ENCODE measurements at places on chromosomes 2 and 18. TPM values are rescaled to one million over a fixed set of nuclear protein-coding genes. Genes with fewer than 3 reads are reported as not detected.

DNA sequence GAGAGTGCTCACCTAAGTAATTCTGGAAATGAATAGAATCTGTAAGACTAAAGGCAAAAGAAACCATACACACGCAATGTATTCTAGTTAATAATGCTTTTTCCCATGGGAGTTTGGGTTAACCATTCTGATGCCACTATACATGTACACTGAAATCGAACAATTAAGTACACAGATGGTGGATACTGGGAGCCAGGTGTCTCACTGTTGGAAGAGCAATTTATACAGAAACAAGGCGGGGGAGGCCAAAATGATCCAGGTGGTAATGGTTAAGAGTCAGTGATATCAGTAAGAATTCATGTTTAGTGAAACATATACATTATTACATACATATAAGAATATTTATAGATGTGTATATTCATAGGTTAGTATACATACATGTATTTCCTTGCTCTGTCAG is 67.2 kb downstream of the TMEM131 start:
- no peak for DNase-seq
- H3K4me1 ChIP-seq, result peaks cover 4% of the 10 kb centered on the region
- H3K36me3 ChIP-seq, result no peaks in the 10 kb centered on the region
- H3K27me3 ChIP-seq, result no peaks in the 10 kb centered on the region
- no peak overlapping the region for H3K4me3 ChIP-seq
- H3K27ac ChIP-seq, result no peak overlapping the region

DNA sequence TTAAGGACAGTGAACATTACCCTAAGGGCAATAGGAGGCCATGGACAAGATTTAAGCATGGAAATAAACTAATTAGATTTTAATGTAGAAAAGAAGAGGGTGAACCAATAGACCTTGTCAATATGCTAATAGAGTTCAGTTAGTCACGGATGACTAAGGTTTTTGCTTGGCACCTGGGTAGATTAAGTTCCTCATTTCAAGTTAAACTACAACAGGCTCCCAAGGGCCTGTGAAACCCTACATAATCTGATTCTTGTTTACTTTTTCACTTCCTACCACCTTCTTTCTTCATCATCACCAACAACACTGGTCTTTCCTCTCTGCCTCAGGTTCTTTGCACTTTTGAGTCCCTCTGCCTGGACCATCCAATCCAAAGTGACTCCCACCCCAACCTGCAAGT is 14.8 kb downstream of the SP110 start:
- peaks cover 9% of the 10 kb centered on the region for H3K4me1 ChIP-seq
- H3K27ac ChIP-seq, result no peak overlapping the region
- peaks cover 86% of the 10 kb centered on the region for H3K36me3 ChIP-seq
- no peak for DNase-seq
- no peaks in the 10 kb centered on the region for H3K27me3 ChIP-seq
- no peak overlapping the region for H3K4me3 ChIP-seq

DNA sequence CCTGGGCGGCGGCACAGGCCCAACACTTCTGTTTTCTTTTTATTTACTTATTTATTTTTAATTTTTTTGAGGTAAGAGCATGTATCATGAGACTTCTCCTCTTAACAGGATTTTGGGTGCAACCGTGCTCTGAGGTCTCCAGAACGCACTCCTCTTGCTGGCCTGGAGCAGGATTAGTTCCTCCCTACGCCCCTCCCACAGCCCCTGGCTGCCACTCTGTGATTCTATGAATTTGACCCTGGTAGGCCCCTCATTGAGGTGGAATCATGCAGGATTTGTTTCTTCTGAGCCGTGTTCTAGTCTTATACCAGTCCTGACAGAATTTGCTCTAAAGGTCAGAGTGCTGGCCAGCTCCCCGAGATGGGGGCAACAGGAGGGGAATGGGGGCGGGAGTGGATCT is 106.5 kb upstream of the HS6ST1 start:
- H3K4me3 ChIP-seq, result no peak overlapping the region
- H3K27ac ChIP-seq, result no peak overlapping the region
- no peaks in the 10 kb centered on the region for H3K36me3 ChIP-seq
- H3K4me1 ChIP-seq, result no peaks in the 10 kb centered on the region

DNA sequence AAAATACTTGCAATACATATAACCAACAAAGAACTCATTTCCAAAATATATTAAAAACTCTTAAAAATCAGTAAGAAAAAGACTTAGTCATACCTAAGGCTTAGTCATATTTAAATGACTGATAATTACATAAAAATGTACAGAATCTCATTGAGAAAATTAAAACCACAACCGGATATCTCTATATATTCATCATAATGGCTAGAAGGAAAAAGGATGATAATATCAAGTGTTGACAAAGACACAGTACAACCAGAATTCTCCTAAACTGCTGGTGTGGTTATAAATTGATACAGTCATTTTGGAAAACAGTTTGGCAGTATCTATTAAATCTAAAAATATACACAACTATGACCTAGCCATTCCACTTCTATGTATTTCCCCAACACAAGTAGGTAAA is 27.1 kb upstream of the IHH start:
- H3K4me3 ChIP-seq, result no peak overlapping the region
- no peaks in the 10 kb centered on the region for H3K36me3 ChIP-seq
- H3K27ac ChIP-seq, result no peak overlapping the region

DNA sequence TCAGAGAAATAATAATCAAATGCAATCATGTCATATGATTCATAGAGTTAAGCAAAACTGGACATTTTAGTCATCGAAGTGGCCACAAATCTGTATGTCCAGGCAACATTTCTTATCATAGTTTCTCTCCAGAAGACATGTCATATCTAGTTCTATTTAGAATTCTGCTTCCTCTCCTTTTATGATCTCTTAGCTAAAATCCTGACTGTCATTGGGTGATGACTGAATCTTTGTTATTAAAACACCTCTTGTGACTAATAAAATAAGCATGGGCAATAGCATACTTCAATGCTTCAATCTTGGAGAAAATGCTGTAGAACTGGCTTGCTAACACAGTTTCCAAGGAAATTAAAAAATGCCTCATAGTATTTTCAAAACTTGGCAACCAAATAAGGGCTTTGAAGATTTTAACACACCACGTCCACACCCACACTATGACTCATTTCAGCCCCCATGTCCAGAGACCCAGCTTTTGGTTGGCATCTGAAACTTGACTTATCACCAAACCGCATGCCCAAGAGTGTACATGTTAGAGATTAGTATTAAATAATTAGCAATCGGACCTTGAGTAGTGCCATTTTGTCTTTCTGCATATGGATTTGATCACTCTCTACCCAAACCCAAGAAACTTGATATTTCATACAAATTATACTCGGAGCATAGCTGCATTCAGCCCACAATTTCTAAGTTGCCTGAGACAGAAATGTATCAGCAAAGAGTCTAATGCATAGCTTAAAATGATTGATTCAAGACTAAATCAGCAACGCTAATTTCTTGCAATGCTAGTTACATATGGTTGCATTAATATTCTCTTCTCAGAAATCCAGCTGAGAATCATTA is 106.5 kb upstream of the ETAA1 start:
- H3K27ac ChIP-seq, result no peak overlapping the region
- H3K4me3 ChIP-seq, result no peak overlapping the region
- H3K36me3 ChIP-seq, result no peaks in the 10 kb centered on the region
- DNase-seq, result no peak

The ALKAL2 gene
- not detected for total RNA-seq

- H3K27ac ChIP-seq, result no peak overlapping the region
- DNase-seq, result no peak
- no peaks in the 10 kb centered on the region for H3K4me1 ChIP-seq
- H3K4me3 ChIP-seq, result no peak overlapping the region
- no peaks in the 10 kb centered on the region for H3K36me3 ChIP-seq
These were observed 550.1 kb downstream of the SPAG16 start for GRCh38 chr2:213834331-213834730.

DNA sequence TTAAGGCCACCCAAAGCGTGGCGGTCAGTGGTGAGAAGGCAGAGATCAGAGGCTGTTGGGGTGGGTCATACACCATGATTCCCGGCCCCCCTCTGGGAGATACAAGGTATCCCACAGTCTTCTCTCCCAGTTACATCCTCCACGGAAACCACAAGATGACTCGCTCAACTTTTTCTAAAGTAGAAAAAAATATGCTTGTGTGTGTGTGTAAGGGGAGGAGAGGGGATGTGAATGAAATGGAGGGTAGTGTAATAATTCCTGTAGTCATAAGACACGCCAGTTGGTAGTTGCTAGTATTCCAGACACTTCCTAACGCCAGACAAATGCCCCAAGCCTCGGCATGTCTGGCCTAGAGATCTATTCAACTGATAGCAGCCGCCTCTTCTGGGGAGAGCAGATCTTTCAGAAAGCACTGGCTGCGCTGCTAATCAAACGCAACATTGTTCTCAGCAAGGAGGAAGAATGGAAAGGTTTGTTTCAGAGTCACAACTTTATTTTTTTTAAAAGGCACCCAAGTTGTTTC is 143.5 kb downstream of the TGIF1 start:
- H3K4me3 ChIP-seq, result peak overlapping the region; percentile 59
- H3K27me3 ChIP-seq, result no peaks in the 10 kb centered on the region
- H3K36me3 ChIP-seq, result no peaks in the 10 kb centered on the region
- DNase-seq, result no peak
- H3K27ac ChIP-seq, result peak overlapping the region; percentile 95

GRCh38 chr2:175207741-175208438 is 26.4 kb upstream of the ATP5MC3 start:
- H3K27me3 ChIP-seq, result no peaks in the 10 kb centered on the region
- no peak overlapping the region for H3K4me3 ChIP-seq
- H3K27ac ChIP-seq, result no peak overlapping the region
- no peak for DNase-seq

DNA sequence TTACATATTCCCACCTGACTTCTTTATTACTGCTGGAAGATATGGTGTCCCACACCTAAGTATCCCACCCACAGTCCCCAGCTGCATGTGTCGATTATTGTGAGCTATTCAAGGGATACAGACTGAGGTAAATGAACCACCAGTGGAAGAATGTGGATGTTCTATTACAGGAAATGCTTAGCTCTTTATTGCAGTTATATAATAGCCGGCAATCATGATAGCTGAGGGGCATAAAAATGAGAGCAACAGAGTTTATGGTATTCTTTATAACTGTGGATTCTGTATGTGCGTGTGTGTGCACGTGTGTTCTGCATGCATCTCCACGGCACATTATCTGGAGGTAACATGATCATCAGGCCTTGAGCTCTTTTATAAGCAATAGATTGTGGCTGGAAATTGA is 198.9 kb downstream of the NEDD4L start:
- H3K27ac ChIP-seq, result no peak overlapping the region
- H3K4me1 ChIP-seq, result no peaks in the 10 kb centered on the region
- no peak for DNase-seq
- H3K4me3 ChIP-seq, result no peak overlapping the region
- no peaks in the 10 kb centered on the region for H3K36me3 ChIP-seq

DNA sequence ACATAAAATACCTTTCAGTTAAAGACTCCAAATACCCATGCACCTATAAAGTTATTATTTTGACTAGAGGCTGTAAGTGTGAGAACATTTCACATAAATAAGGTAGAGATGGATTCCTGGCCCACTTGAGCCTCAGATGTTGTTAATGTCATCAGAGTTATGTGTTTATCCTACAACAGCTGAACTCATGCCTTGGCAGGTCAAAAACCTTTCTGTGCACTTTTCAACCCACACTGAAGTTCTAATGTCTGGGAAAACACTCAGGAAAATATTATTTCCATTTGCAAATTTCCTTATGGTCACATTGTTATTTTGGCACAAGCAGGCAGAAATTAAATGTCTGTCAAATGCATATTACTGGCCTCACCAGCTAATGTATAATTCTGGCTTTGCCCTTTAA is 209.2 kb downstream of the LNPK start:
- no peak for DNase-seq
- no peak overlapping the region for H3K27ac ChIP-seq
- H3K27me3 ChIP-seq, result no peaks in the 10 kb centered on the region
- no peak overlapping the region for H3K4me3 ChIP-seq

DNA sequence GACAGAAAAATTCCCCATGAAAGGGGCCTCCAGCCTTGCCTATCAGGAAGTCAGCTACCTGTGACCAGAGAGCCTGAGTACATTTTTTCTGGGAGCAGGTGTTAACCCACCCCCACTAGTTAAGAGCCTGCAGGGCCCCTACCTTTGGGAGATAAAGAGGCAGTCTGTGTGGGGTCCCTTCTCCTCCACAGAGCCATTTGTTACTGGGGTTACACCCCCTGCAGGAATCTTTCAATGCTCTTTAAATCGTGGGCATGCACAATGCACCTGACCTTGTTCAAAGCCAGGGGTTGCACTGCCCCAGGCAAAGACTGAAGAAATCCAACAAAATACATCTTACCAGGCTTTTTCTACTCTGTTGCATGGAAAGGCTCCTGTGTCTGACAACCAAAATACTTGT is 15.7 kb upstream of the LYPD6 start:
- no peaks in the 10 kb centered on the region for H3K36me3 ChIP-seq
- DNase-seq, result no peak
- peaks cover 3% of the 10 kb centered on the region for H3K27me3 ChIP-seq
- no peaks in the 10 kb centered on the region for H3K4me1 ChIP-seq
- no peak overlapping the region for H3K27ac ChIP-seq

- no peaks in the 10 kb centered on the region for H3K4me1 ChIP-seq
- no peak for DNase-seq
- no peaks in the 10 kb centered on the region for H3K27me3 ChIP-seq
- no peaks in the 10 kb centered on the region for H3K36me3 ChIP-seq
These were observed 96.0 kb downstream of the HNMT start for GRCh38 chr2:138060301-138060635.

The KCNF1 gene
- not detected for total RNA-seq

DNA sequence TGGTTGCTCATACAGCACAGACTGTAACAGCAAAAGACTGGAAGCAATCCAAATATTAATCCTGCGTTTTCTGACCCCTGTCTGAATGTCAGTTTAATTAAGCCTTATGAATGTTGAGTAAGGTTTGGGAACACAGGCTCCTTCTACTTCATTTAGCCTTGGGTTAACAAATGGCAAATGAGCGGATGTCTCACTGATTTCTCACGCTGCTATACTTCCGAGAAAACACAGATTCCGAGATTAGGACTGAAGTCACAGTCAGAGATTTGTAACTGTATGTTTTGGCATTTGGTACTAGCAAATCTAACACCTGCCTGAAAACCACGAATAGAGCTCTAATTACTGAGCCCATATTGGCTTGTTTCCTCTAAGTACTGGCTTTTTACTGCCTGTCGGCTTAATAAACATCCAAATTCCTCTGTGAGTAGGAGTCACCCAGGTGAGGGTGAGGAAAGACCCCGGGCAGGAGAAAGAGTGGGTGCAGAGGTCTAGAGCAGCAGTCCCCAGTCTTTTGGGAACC is 10.6 kb downstream of the MC5R start:
- H3K4me3 ChIP-seq, result no peak overlapping the region
- H3K27me3 ChIP-seq, result no peaks in the 10 kb centered on the region
- no peak for DNase-seq
- no peaks in the 10 kb centered on the region for H3K36me3 ChIP-seq
- no peak overlapping the region for H3K27ac ChIP-seq

The RAB3GAP1 gene
- total RNA-seq, result 22.8 TPM

DNA sequence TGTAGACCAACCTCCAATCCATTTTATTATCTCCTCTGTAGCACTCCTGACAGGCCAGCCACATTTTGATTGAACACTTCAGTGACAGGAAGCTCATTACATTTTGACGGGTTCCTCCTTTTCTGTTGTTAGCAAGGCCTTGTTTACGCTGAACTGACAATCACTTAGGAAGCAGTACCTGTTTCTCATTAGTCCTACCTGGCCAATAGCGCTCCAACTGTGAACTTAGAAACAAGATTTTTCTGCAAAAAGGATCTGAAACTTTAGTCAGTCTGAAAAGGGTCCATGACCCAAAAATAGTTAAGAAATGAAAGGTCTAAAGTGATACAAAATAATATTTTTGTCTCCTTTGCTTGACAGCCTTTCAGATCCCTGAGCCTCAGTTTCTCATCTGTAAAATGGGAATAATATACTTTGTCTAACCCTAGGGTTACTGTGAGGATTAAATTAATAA is 119.6 kb upstream of the MSTN start:
- H3K4me3 ChIP-seq, result no peak overlapping the region
- H3K36me3 ChIP-seq, result no peaks in the 10 kb centered on the region
- H3K4me1 ChIP-seq, result no peaks in the 10 kb centered on the region
- H3K27ac ChIP-seq, result no peak overlapping the region

Data from CD8-positive, alpha-beta memory T cell (primary cell).